ENCODE measurements at places on chromosomes 5 and 9.

DNA sequence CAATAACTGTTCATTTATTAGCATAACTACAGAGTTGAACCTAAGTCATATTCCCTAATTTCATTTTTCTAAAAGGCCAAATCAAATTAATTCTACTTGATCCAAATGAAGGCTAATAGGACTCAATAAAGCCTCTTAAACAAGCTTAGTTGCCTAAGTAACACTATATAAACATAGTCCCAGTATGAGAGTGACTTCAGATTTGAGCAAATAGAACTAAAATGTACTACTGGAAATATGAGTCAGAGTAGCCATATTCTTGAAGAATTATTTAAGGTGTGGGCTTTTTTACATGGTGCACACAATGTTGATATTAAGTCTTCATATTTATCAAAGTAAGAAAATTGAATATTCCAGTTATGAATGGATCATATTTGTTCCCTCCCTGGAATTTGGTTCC is 872.3 kb downstream of the MAT2B start:
- no peak for DNase-seq

DNA sequence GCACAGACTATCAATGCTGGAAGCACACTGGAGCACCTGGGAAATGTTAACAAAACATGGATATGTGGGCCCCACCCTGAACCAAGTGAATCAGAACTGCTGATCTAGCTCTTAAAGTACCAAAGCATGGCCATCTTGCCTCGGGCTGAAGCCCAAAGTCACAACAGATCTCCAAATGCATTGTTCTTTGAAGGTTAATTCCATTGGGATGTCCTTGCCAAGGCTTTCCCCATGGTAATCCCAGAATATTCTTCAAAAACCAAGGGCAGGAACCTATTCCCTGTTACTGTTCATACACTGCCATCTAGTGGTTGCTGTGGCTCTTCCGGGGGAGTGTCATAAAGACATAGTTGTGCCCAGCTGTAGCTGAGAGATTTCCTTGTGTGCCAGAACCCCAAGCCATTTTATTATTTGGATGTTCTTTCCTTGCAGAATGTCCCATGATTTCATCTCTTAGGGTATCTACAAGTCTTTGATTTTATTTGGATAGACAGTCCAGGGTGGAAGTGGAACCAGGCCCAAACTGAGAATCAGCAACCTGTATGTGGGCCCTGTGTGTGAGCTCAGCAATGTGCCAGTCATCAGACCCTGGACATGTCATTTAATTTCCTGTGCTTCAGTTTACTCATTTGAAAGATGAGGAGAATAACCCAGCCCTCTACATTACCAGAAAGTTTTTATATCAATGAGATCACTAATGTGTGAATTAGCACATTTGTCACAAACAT is 290.0 kb downstream of the ACTL7B start:
- peak; percentile 19 for DNase-seq

DNA sequence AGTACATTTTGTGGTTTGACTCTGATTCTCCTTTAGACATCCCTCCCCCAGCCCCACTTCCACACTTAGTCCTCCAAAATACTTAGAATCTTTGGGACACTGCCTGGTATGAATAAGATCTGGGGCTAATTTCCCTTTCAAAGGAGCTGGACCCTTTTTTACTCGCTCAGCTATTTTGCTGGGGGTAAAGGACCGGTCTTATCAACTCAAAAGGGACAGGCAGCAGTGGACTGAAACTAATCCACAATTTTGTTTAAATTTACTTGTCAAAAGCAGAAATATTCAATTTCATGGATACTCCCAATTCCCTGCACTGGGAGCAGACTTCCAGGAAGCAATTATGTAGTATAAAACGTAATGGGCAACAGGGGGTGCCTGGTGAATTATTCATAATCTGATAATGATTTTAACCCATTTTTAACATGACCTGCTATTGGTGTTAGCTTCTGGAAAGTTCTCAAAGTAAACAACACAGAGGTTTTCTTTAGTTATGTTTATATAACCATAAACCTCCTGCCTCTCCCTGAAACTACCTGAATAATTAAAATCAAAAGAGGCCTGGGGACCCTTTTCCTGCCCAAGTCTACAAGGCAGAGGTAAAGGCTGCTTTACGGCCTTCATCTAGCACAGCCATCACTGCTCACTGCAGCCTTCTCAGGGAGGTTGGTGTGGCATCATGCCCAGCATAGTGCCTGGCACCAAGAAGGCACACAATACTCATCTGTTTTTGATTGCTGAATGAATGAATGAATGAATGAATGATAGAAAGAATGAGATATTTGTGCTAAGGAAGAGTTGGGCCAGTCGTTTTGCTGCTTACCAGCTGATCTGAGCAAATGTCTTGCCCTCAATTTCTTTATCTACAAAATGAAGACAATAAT is 44.2 kb upstream of the GNPDA1 start:
- DNase-seq: no peak

DNA sequence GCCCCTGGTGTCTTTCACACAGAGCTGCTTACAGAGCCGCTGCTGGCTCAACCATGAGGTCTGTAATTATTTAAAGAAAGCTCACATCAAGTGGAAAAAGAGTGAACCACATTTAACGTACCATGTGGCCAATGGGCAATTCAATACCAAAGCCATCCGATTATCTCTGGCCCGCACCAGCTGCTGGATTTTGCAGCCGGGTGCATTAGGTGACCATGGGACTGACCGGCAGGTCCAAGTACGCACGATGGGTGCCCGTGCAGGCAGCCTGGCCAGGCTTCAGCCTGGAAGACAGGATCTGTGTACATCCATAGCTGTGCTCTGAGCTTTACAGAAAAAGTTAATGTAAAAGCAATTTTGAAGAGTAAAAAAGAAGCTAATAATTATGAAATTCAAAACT is 20.5 kb downstream of the PPARGC1B start:
- DNase-seq: no peak

DNA sequence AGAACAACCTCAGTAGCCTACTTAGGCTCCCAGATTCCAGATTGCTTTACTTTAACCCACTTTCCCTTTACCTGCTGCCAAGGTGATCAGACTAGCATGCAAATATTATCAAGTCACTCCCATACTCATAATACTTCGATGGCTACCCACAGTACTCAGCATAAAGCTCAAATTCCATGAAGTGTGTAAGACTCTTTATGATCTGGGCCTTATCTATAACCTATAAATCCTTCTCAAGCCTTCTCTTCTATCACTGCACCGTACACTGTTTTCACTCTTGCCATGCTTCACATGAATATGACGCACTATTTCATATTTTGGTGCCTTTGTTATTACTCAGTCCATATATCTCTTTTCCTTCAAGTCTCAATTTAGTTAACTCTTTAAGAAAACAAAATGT is 135.2 kb upstream of the TARS1 start:
- no peak for DNase-seq

DNA sequence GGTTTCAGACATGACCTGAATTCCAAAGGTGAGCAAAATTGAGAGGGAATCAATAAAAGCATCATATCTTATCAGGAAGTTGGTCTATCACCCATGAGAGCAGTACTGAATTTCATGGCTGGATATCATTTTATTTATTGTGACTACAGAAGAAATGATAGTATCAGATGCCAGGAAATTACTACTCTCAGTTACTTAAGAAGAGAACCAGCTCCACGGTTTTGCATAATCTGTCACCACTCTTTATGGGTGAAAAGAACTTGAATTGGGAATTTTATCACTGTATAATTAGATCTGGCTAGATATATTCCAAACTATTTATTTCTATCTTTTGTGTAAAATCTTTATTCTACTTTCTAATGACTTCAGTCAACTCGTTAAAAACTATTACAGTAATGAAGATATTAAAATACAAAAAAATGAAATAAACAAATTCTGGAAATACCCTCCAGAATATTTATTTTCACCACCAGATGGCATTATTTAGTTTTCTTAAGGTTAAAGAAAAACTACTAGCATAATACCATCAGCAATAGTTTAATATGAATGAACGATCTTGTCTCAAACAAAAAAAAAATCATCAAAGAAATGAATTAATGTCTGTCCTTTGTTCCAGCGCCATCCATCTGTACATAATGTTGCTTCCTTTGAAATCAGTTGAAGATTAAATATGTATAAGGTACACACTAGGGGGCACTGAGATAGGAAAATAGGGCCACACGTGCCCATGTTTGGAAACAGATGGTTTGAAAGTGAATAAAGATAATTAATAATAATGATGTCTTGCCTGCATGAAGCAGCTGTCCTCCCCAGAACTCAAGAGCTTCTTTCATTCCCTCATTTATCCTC is 84.7 kb upstream of the SLCO6A1 start:
- peak; percentile 5 for DNase-seq

GRCh38 chr5:151156507-151157420 is 815 bp downstream of the ANXA6 start:
- DNase-seq: peak; percentile 22

GRCh38 chr5:109100971-109101370 is 308.8 kb downstream of the PJA2 start:
- no peak for DNase-seq

GRCh38 chr9:71306134-71306533 is 184.7 kb upstream of the TRPM3 start:
- DNase-seq: no peak

DNA sequence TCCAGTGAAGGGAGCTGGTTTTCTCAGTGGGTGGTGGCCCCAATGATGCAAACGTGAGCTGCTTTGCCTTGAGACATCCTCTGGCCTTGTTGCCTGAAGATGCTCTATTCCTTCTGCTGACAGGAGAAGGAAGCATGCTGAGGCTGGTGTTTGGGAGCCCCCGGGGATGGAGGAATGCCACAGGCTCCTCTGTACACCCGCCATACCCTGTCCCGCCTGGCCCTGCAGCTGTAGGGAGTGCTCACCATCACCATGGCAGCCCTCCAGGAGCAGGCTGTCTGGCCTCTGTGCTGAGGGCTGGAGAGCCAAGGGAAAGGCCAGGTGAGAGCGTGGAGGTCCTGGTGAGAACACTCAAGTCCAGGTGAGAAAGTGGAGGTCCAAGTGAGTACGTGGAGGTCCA is 134.4 kb downstream of the MRPL36 start:
- DNase-seq: no peak

DNA sequence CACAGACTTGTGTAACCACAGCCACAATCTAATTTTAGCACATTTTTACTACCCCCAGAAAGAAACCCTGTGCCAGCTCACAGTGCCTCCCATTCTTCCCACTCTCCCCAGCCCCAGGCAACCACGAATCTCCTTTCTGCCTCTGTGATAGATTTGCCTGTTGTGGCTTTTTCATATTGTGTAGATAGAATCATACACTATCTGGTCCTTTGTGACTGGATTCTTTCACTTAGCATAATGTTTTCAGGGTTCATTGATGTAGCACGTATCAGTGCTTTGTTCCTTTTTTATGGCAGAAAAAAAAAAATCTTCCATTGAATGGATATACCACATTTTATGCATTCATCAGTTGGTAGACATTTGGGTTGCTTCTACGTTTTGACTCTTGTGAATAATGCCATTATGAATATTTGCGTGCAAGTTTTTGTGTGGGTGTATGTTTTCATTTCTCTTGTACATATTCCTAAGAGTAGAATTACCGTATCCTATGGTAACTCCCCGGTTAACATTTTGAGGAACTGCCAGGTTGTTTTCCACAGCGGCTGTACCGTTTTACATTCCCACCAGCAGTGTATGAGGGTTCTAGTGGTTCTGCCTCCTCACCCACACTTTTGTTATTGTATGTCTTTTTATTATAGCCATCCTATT is 64.5 kb downstream of the RCL1 start:
- no peak for DNase-seq

GRCh38 chr5:40688127-40688761 is 8.5 kb downstream of the PTGER4 start:
- DNase-seq: peak; percentile 86

GRCh38 chr5:55853041-55853670 is 2.0 kb downstream of the IL31RA start:
- DNase-seq: no peak

DNA sequence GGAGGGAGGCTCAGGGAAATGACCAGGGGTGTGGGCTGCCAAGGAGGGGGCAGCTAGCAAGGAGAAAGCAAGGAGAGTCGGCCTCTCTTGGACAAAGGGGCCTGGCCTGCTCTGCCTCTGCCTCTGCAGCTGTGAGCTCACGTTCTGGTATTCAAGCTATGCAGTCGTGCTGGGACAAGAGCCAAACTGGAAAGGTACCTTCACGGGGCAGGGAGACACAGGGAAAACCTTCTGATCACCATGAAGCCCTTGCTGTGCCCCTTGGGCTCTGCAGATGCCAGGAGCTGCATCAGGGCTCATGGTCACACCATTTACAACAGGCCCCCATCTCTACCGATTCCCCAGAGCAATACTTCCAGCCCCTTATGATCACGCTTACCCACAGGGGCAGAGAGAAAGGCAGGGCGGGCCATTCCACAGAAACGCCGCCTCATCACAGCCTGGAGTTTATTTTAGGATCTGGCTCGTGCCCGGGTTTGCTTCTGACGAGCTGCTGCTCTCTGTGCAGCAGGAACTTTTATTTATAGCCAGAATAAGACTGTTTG is 63.2 kb downstream of the PRRT1B start:
- DNase-seq: no peak

- no peak for DNase-seq
These were observed 4.1 kb upstream of the ASPN start for GRCh38 chr9:92486371-92486770.

GRCh38 chr9:38129366-38129765 is 60.3 kb upstream of the SHB start:
- no peak for DNase-seq

DNA sequence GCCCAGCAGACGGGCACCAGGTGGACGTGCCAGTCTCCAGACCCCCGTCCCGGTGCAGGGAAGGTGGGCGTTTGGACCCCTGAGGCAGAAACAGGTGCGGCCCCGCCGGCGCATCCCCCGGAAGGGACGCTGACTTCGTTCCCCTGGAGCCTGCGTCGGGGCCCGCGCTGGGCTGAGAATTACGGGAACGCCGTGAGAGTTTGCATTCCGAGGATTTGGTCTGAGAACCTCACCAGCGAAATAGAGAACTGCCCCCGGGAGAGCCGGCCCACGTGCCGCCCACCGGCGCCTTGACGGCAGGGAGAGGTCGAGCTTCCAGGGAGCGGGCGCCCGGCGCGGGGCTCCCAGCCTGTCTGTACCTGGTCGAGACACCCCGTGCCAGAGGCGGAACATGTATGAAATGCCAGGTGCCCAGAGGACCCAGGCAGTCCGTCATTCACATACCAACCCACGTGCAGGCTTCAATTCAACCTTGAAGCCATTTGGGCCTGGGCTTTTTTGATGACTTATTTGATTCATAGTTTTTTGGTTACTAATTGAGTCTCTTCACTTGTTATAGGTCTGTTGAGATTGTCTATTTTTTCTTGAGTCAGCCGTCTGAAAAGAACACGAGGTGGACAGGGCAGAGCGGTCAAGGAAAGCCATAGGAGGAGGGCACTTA is 877 bp upstream of the CAMSAP1 start:
- DNase-seq: no peak

- DNase-seq: no peak
These were observed 30.3 kb downstream of the MELK start for GRCh38 chr9:36603006-36603405.
